ENCODE measurements at places on chromosomes 6 and 20.

- DNase-seq, result no peak
Observed at GRCh38 chr6:157534977-157535339, 154.0 kb downstream of the ZDHHC14 start.

DNA sequence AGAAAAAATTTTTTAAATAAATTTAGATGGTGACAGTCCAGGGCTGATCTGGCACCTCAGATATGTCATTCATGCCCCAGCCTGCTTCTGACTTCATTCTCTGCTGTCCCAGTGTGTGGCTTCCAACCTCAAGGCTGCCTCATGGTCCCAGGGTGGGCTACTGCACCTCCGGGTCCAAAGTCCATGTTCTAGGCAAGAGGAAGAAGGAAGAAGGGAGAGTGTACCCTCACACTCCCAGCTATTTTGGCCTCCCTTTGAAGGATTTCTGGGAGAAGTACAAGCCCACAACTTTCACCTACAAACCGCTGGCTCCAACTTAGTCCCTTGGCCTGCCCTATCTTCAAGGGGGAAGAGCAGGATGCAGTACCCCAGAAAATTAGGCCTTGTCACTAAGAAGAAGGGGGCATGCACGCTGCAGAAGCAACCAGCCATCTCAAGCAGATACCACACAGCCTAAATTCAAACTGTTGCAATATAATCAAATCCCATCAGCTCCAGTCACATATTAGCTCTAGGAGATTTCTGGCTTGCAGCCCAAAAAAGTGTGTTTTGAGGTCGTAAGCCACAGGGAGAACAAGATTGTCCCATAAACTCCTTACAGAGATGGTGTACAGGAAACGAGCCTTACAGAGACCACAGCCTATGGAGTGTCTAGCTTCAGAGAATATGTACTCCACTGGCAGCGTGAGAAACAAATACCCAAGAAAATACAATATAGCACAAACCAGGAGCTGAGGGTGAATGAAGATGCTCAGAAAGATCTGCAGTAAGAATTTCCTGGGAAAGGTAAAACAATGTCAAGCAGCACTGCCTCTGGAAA, 906 bp upstream of the BTN3A2 start:
- no peak for DNase-seq

DNA sequence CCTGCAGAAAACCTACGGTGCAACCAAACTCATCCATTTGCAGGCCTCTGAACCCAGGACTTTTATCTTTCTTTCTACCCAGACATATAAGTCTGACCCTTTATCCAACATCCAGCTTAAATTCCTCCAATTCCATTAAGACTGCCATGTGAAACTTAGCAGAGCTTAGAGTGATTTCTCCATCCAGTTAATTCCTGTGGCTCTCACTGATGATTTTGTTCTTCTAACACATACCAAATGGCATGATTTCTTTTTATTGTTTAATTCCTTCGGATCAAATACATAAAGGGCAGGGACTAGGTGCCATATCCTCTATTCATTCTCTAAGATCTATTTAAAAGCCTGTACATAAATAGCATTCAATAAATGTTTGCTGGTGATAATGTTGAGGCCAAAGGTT, 92.9 kb downstream of the TASP1 start:
- DNase-seq, result no peak

GRCh38 chr6:114344246-114344970, 1.6 kb upstream of the HS3ST5 start:
- DNase-seq, result no peak

GRCh38 chr6:26331218-26332073, 33.6 kb upstream of the BTN3A2 start:
- DNase-seq, result no peak
